HFFc6 (cell line): ENCODE measurements at places on chromosomes 5 and 9. TPM values are rescaled to one million over a fixed set of nuclear protein-coding genes. Genes with fewer than 3 reads are reported as not detected.

DNA sequence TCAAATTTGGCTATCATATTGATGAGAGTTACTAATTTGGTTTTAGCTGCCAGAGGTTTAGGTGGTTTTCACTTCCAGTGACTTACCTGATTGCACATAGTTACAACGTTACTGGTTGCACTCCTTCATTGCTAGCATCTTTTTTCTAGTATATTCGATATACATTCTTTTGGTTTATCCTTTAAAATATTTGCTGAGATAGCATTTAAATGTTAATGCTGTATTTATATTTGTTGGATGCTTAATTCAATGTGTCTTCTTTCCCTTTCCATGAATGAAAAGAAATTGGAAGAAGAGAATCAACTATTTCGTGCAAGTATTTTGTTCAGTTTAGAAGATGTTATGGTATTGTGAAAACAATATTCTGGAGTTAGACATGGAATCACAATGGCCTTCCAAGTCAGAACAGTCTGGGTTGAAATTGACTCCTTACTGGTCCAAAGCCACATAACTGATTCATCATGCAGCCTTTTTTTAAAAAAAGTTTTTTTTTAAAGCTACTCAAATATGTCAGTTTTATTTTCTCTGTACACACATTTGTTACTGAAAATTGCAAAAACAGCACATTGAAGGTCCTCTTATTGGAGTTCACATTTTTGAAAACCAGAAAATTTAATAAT is 2.2 kb downstream of the SPIN1 start:
- no peak for DNase-seq
- peaks cover 64% of the 10 kb centered on the region for H3K4me1 ChIP-seq
- peaks cover 46% of the 10 kb centered on the region for H3K36me3 ChIP-seq
- H3K4me3 ChIP-seq: peak overlapping the region; percentile 93
- peaks cover 4% of the 10 kb centered on the region for H3K27me3 ChIP-seq
- H3K27ac ChIP-seq: peak overlapping the region; percentile 95

DNA sequence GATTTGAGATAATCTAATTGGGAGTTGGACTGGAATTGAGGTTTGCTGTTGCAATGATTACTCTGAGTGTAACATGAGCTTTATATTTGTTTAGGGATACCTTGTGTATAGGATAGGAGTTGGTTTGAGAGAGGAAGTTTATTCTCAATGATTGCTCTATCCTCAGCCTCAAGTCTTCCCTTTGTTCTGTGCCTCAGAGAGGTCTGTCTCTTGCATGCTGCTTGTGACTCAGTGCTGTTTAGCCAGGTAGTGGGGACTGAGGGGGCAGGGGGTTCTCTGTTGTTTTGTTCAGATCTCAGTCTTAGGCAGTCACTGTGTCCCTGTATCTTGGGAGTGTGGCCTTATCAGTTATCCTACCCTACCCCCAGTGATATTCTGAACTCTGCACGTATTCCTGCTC is 192.1 kb downstream of the SPATA31D1 start:
- peaks cover 11% of the 10 kb centered on the region; the same call in 1 of the 2 replicates for H3K27me3 ChIP-seq
- no peak overlapping the region for H3K27ac ChIP-seq
- no peaks in the 10 kb centered on the region for H3K4me1 ChIP-seq
- H3K36me3 ChIP-seq: no peaks in the 10 kb centered on the region

GRCh38 chr9:113654605-113655428 is 191.3 kb downstream of the RGS3 start:
- peaks cover 66% of the 10 kb centered on the region for H3K4me1 ChIP-seq
- no peak overlapping the region for H3K4me3 ChIP-seq
- no peak for DNase-seq
- no peaks in the 10 kb centered on the region for H3K36me3 ChIP-seq

DNA sequence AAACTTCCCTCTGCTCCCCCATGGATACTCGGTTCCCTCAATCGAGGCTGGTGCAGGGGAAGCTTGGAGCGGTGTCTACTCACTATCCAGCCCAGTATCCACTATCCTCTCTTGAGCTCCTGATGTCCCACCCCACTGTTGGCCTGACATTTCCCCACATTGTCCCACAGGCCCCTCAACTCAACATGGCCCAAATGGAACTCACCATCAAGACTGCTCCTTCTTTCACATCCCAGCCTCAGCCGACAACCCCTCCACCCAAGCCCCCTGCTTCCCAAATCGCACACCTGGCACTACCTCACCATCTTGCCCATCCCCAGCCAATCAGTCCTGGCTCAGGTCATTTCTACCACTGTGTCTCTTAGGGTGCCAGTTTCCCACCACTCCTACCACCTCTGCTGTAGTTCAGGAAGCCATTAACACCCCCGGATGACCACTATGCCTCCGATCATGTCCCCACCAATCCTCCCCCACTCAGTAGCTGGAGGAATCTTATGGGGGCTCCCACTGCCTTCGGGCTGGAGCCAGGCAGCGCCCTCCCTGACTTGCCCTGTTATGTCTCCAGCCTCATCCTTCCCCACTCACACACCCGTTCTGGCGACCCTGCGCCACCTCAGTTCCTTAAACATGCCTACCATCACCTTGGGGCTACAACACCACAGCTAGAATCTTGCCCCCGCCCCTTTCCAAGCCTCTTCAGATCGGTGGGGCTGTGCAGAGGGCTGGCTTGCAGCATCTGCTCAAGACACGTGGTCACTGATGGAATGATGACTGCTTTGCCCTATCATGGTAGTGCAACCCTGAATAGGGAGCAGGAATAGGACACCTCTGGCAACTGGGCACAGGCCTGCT is 273.6 kb downstream of the FSTL4 start:
- H3K36me3 ChIP-seq: no peaks in the 10 kb centered on the region
- DNase-seq: no peak
- no peak overlapping the region for H3K4me3 ChIP-seq
- H3K27me3 ChIP-seq: peaks cover 25% of the 10 kb centered on the region

- H3K36me3 ChIP-seq: no peaks in the 10 kb centered on the region
- H3K4me1 ChIP-seq: peaks cover 18% of the 10 kb centered on the region
- peaks cover 37% of the 10 kb centered on the region for H3K27me3 ChIP-seq
- DNase-seq: no peak
- H3K27ac ChIP-seq: no peak overlapping the region
These were observed 471.1 kb upstream of the WWC1 start for GRCh38 chr5:167820101-167820990.

DNA sequence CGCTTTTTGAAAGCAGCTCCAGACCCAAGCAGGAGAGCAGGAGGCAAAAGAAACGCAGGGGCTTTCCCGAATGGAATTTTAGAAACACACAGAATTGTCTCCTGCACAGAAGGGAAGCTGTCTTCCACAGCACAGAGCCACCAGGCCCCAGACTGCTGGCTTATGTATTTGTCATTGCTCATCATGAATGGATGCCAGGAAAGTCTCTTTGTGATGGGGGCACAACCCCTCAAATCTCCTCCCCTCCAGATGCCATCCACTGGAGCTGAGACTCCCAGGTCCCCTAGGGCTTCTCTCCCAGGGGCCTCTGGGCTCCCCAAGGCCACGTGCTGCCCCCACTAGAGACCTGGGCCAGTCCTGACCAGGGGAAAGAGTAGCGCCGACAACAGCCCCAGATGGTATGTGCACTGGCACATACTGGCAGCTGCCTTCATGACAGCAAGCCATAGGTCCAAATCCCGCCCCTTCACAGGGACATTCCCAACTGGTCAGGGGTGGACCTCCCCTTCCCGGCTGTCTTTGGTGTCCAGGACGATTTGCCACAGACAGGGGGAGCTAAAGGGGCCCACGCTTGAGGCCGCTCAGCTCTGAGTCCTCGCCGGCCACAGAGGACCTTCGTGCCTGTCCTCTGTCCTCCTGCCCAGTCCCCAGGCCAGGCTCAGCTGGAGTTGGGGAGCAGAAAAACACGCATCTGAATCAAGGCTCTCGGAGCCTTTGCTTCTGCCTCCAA is 127.8 kb downstream of the KCNIP1 start:
- no peak overlapping the region for H3K4me3 ChIP-seq
- no peak for DNase-seq
- no peaks in the 10 kb centered on the region for H3K36me3 ChIP-seq
- H3K4me1 ChIP-seq: peaks cover 19% of the 10 kb centered on the region
- no peak overlapping the region for H3K27ac ChIP-seq

DNA sequence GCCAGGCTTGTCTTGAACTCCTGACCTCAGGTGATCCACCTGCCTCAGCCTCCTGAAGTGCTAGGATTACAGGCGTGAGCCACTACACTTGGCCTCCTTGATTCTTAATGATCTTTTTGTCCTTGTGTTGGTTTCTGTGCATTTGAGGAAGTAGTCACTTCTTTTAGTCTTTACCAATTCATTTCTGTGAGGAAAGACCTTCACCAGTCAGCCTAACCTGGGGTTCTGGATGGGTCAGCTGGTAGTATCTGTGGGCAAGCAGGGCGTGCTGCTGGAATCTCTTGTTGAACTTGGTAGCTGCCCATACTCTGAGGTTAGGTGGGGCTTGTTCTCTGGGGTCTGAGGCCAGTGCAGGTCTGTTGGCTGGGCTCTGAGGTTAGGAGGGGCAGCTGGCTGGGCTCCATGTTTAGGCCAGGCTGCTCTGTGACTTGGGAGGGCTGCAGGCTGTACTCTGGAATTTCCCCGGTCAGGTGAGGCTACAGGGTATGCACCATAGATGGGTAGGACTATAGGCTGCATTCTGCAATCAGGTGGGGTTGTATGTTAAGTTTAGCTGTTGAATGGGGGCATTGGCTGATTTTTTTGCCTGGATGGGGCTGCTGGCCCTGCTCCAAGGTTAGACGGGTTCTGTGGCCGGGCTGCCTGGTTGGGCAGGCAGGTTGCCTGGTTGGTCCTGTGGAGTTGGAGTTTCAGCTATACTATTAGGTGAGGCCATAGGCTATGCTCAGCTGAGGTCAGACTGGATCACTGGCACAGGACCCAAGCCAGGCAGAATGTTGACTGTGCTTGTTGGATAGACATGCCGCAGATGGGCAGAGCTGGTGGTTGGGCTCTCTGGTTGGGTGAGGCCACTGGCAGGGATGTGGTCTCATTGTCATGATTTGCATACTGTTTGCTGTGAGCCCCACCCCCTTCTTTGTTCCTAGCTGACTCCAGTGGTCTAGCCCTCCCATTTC is 19.2 kb downstream of the UBAP1 start:
- DNase-seq: no peak
- no peak overlapping the region for H3K4me3 ChIP-seq
- peaks cover 22% of the 10 kb centered on the region for H3K36me3 ChIP-seq
- no peak overlapping the region for H3K27ac ChIP-seq
- peaks cover 24% of the 10 kb centered on the region for H3K4me1 ChIP-seq

GRCh38 chr5:133709209-133709725 is 96.9 kb upstream of the FSTL4 start:
- DNase-seq: no peak
- peaks cover 9% of the 10 kb centered on the region for H3K27me3 ChIP-seq

DNA sequence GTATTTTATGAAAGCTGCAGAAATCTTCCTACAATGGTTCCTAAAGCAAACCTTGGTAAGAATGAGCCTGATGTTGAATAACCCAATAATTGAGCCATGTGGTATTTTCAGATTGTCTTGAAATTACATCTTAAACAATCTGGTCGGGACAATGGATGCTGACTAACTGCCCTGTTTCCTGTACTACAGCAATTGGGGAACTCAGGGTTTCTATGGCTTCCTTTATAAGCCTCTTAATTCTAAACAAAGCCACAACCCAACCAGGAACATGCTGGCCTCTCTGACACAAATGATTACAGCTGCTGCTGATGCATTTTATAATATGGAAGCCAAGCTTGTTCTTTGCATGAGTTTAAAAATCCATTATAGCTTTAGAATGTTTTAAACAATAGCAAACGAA is 30.2 kb downstream of the PTPN3 start:
- H3K4me3 ChIP-seq: no peak overlapping the region
- H3K36me3 ChIP-seq: no peaks in the 10 kb centered on the region
- peaks cover 13% of the 10 kb centered on the region for H3K27me3 ChIP-seq
- DNase-seq: no peak

DNA sequence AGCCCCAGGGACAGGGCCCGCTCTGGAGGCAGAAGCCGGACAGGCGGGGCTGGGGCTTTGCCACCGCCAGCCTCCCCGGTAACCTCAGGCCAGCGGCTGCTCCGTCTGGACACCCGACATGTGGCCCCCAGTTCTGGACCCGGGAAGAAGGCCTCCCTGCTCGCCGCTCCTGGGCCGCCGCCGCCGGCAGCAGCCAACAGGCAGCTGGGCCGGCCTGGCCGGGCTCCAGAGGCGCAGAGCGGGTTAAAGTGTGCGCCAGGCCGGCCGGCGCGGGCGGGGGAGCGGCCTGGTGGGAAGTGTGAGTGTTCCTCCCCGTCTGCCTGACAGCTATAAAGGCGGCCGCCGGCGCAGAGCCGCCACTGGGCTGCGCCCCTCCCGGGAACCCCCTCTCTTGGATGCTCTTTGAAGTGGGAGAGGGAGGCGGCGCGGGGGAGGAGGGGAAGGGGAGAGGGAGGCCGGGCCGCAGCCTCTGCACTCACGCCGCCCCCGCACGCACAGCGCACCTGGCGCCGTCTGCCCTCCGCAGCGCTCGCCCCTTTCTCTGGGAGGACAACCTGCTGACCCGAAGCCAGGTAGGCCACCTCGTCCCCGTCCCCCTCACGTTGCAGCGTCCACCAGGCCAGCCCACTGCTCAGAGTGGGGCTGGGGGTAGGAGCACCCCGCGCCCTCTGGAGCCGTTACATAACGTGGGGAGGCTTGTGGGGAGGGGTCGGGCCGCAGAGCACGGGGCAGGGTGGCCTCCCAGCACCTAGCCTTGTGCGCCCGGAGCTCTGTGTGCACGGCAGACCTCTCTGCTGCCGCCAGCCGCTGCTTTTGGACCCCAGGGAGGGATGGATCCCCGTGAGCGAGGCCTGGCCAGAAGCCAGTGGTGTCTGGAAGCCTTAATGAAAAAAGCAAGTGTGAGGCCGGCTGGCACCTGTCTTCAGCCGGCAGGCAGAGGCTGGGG is at the start of gene ADAMTSL2:
TSS of gene ADAMTSL2 (plus strand) at position 359 of the 946 bp plus-strand sequence. CDS start 2,009 bp downstream, outside the sequence.
- no peak within 1 kb of the TSS for H3K4me3 ChIP-seq
- no peak within 1 kb of the TSS for H3K27ac ChIP-seq
- no peak for DNase-seq
- peaks cover 5% of the 10 kb centered on the region; the same call in 1 of the 2 replicates for H3K4me1 ChIP-seq
- no peaks in the 10 kb centered on the region for H3K36me3 ChIP-seq

- DNase-seq: no peak
- H3K27me3 ChIP-seq: no peaks in the 10 kb centered on the region; the same call in 1 of the 2 replicates
- no peaks in the 10 kb centered on the region for H3K36me3 ChIP-seq
- H3K4me3 ChIP-seq: no peak overlapping the region
These were observed 273.6 kb downstream of the PTPRD start for GRCh38 chr9:10339152-10339551.

- no peak overlapping the region for H3K27ac ChIP-seq
- H3K36me3 ChIP-seq: no peaks in the 10 kb centered on the region
- no peak overlapping the region for H3K4me3 ChIP-seq
- H3K4me1 ChIP-seq: no peaks in the 10 kb centered on the region
- peaks cover 5% of the 10 kb centered on the region; the same call in 1 of the 2 replicates for H3K27me3 ChIP-seq
These were observed 16.6 kb upstream of the CARD19 start for GRCh38 chr9:93079371-93079770.

- H3K4me3 ChIP-seq: peak overlapping the region; percentile 18; the same call in 1 of the 2 replicates
- H3K4me1 ChIP-seq: peaks cover 87% of the 10 kb centered on the region
- no peak overlapping the region for H3K27ac ChIP-seq
- H3K36me3 ChIP-seq: peaks cover 5% of the 10 kb centered on the region; the same call in 1 of the 2 replicates
- no peaks in the 10 kb centered on the region for H3K27me3 ChIP-seq
These were observed 80.0 kb upstream of the TNC start for GRCh38 chr9:115198001-115198400.

GRCh38 chr5:104793031-104793754 is 1230.6 kb upstream of the NUDT12 start:
- DNase-seq: no peak
- H3K27ac ChIP-seq: no peak overlapping the region
- no peak overlapping the region for H3K4me3 ChIP-seq
- no peaks in the 10 kb centered on the region; the same call in 1 of the 2 replicates for H3K27me3 ChIP-seq

GRCh38 chr9:14912859-14913258 is 2.6 kb upstream of the FREM1 start:
- H3K27me3 ChIP-seq: no peaks in the 10 kb centered on the region
- H3K36me3 ChIP-seq: no peaks in the 10 kb centered on the region
- no peak overlapping the region for H3K4me3 ChIP-seq

The MCC gene
- total RNA-seq: 3.0 to 4.3 TPM (median 3.2 TPM) in 3 replicates

The PFN3 gene
- not detected in 3 replicates for total RNA-seq

The ACOT12 gene
- total RNA-seq: not detected in 3 replicates

The MLANA gene
- total RNA-seq: not detected in 3 replicates

The OR1J2 gene
- not detected in 3 replicates for total RNA-seq
